ENCODE measurements at places on chromosomes 6 and 20. TPM values are rescaled to one million over a fixed set of nuclear protein-coding genes. Genes with fewer than 3 reads are reported as not detected.

GRCh38 chr6:142966294-142966693 is 21.3 kb upstream of the HIVEP2 start:
- no peak for DNase-seq

DNA sequence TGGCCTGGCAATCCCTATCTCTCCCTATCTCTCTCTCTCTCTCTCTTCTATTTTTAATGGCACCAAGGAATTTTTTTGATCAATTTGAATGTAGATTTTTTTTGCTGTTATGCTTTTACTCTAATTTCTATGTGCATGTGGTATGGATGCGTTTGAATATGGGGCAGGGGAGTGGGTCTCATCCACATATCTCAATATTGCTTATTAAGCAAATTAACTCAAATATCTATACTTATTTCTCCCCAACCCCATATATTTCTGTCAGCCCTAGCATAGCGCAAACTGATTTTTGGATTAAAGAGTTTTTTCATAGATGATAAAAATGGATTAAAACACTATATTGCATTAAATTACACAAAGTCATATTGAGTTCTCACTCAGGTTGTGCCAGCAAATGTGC is 210.2 kb downstream of the KHDRBS2 start:
- DNase-seq = no peak

- no peak for DNase-seq
Observed at GRCh38 chr6:36493859-36494258, 51.1 kb downstream of the KCTD20 start.

GRCh38 chr6:85115376-85115775 is 334.5 kb upstream of the NT5E start:
- no peak for DNase-seq

DNA sequence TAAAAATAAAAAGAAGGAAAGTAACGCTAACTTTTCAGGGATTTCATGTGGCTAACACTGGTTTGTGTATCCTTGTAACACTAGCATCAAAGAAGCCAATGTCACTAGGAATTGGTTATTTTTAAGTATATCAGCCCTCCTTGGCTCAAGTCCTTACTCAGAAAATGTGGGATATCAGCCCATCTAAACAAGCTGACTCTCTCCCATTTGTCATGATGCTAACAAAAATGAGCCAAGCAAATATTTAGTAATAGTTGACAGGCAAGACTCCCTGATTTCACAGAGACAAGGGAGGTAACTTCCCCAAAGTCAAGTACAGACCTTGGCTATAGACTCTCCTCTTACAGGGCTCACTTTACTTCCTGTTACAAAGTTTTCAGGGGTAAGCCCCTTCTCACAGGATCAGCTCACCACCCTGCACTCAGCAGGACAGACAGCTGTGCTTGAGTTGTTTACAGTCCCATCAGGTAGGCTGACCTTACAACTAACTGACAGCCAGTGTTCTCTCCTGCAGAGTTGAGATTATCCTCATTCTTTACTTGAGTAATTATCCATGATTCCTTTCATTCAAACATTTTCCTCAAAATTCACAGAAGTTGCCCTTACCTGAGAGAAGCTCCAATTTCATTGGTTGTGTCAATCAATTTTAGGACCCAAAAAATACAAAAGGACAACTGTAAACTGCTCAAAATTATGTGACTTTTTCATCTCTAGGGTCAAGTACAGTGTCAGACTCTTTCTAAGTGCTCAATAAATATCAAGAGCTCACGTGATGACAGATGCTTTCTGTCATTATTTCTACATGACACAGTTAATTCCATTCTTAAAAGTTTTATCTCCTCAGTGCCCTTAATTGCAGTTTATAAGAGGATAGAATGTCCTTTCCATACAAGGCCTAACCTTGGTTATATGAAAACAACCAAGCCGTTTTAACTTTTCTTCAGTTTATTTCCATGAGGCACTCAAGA is 38.1 kb upstream of the BMP5 start:
- no peak for DNase-seq

- DNase-seq = no peak
Observed at GRCh38 chr20:21180248-21180647, 54.4 kb downstream of the KIZ start.

DNA sequence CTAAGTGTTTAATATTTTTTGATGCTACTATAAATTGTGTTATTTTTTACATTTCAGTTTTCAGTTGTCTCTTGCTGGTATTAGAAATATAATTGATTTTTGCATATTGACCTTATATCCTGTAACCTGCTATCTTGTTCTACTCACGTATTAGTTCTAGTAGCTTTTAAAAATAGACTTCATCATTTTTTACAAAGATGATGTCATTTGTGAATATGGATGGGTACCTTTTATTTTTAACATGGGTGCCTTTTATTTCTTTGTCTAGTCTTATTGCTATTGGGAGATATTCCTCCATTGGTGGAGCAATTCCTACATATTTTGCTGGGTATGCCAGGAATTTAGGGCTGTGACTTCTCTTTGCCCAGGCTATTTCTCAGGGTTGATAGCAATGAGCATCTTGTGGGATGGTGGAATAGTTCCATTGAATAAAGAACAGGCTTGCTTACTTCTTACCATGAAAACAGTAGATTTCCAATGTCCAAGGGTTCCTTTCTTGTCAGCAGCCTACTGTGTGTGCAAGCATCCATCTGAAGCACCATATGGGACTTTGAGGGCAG is 149.7 kb downstream of the CARMIL1 start:
- no peak for DNase-seq

DNA sequence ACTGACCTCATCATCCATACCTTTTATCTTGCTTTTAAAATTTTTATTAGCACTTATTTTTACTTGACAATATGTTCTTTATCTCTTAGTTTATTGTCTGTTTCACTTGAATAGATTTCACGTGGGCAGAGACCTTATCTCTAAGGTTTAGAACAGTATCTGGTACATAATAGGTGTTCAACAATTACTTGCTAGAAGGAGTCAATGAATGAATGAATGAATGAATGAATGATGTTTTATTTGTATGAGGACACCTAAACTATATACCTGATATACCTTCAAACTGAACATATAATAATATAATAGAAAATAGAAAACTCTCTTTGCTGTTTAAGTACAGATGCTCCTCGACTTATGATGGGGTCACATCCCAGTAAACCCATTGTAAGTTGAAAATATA is 412.6 kb downstream of the CDKAL1 start:
- DNase-seq = no peak

DNA sequence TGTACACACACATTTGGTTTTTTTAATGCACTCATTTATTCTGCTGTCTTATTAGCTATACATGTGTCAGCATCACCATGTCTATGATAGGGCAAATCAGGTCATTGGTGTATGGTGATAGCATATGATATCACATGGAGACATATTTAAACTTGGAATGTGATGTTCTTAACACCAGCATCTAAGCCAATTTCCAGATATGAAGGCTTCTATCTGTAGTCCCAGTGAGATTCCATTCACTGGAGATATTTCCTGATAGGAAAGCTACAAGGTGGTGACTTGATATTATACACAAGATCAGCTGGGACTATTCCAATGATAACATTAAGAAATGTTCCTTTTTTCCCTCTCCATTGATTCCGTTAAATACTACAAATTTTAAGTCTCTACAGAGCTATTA is 89.3 kb downstream of the TASP1 start:
- DNase-seq = no peak

GRCh38 chr6:100300221-100300736 is 164.4 kb downstream of the SIM1 start:
- peak; percentile 94 for DNase-seq

DNA sequence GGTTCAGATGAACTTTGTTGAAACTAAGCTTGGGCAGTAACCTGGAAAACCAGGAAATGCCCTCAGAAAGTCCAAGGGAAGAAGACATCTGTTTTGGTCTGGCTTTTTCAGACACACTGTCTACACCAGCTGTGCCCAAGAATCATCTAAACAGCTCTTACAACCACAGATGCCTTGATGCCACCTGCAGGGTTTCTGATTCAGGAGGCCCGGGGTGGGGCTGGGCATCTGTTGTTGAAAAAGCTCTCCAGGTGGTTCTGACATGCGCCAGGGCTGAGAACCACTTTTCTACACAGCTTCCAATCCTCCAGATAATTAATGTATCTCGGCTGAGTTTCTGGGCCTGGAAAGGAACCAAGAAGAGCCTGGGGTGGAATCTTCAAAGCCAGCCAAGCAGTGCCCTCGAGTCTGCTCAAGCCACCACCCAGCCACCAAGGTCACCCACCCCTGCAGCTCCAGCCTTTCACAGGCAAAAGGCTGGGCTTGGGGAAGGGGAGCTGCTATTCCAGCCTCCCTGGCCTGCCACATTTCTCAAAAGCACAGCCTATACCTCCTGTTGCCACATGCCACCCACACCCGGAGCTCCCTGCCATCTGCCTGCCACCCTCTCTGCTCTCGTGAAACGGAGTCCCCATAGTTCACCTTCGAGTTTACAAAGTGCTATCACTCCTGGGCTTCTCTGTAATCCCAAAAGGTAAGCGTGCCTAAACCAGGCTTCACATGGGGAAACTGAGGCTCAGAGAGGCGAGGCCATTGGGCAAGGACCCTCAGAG is 9.4 kb downstream of the MDGA1 start:
- no peak for DNase-seq

DNA sequence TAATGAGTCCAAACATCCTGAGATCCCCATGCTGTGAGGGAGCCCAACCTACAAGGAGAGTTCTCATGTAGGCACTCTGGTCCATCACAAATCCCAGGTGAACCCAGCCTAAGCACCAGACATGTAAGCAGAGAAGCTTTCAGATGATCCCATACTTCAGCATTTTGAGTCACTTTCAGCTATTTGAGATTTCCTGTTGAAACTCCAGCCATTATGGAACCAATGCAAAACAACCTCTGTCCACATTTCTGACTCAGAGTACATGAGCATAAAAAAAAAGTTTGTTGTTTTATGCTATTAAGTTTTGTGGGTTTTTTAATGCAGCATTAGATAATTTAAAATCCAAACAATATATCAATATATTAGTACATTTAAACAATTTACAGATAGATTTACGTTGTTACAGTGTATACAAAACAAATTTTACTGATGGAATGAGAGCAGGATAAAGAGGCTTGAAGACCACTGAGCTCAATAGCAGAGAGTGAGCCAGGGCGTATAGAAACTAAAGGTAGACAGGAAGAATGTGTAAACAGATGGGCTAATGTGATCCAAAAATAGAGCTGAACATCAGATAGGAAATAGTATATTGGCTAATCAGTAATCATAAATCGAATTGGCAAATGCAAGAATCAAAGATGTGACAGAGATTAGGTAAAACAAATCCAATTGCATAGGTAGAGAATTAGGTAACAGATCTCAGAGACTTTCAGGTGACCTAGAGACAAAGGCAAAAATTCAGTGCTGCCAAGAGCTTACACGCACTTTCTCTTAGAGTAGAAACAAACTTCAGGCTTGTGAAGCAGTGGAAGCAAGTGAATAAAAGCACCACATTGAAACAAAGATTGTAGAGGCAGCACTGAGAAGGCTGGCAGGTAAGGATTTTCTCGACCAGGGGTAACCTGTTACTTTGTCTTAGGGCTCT is 36.2 kb upstream of the PLCB1 start:
- DNase-seq = no peak

- no peak for DNase-seq
Observed at GRCh38 chr20:48431653-48432493, 395.9 kb downstream of the PREX1 start.

DNA sequence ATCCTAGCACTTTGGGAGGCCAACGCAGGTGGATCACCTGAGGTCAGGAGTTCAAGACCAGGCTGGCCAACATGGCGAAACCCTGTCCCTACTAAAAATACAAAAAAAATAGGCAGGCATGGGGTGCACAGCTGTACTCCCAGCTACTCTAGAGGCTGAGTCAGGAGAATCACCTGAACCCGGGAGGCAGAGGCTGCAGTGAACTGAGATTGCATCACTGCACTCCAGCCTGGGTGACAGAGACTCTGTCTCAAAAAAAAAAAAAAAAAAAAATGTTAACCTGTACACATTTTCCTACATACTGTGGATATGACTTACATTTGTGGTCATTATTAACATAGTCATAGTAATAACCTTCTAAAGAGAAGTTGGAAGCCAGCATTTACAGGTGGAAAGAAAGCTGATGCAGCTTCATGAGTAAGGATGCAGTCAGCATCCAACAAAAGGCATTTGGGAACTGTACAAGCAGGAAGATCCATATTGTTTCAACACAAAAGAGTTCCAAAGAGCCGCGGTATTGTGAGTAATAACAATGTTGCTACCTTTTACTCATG is 186.2 kb downstream of the GPX5 start:
- no peak for DNase-seq

DNA sequence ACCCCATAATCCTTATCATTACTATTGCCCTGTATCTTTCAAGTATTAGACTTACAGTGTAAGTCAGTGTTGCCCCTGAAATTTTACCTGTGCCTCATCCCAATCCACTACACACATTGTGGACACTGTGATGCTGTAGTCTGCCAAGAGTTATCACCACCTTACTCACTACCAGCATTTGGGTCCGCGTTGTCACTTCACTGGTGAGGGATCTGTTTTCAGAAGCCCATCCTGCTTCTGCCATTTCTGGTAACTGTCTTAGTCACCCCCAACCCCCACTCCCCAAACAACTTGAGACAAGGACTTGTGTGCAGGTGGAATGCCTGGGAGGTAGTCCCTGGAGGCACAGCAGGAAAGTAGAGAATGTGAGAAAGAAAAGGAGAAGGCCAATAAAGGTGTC is 6.0 kb upstream of the RAB44 start:
- DNase-seq = no peak

DNA sequence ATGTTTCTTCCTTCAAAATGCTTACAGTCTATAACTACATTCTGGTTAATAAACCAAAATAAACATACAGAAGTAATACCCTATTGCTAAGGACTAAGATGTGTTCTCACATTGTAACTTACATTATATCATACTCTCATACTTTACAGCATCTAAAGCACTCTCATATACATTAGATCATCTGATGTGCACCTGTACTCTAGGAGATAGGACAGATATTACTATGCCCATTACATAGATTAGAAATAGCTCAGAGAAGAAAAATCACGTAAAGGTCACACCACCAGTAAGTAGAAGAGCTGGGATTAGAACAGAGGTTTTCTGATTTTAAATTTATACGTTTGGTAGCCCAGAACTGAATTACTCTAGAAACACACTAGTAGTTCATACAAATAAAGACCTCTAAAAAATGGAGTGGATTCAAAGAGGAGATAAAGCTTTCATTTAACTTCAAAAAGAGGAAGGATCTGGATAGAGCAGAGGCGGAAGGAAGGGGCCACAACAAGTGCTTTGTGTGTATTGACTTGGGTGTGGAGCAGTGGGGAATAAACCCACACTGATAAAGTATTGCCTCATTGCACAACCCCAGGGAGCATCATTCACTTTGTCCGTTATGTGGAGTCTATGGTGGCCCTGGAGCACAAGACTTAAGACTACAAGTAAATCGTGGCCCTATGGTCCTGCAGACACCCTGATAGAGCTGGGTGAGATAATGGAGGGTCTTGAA is 30.9 kb downstream of the SLC2A12 start:
- no peak for DNase-seq

DNA sequence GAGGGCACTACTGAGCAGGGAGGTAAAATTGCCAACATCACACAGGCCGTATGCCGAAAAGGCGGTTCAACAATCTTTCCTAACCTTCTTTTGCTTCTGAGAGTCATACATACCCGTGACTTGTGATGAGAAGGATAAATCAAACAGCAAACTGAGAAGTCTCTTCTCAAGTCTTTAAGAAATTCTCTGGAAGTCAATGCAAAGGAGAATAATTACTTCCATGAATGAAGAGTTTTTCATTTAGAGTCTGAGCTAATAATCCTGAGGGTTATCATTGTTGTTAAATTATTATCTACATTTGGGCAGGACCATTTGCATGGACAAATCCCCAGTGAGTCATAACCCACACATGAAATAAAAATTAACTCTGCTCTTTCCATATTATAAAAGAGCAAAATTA is 22.4 kb upstream of the ILRUN start:
- DNase-seq = no peak

B3GALT4 gene
- polyA plus RNA-seq = 0.27 TPM

SNAP25 gene
- polyA plus RNA-seq = 39.6 TPM

TRIM38 gene
- polyA plus RNA-seq = 1.7 TPM

OOEP gene
- polyA plus RNA-seq = not detected

Data from A549 (cell line).